ENCODE measurements at places on chromosomes 12 and 14.
A peak's percentile ranks its signal among the peaks of the same experiment; 100 is the strongest.

DNA sequence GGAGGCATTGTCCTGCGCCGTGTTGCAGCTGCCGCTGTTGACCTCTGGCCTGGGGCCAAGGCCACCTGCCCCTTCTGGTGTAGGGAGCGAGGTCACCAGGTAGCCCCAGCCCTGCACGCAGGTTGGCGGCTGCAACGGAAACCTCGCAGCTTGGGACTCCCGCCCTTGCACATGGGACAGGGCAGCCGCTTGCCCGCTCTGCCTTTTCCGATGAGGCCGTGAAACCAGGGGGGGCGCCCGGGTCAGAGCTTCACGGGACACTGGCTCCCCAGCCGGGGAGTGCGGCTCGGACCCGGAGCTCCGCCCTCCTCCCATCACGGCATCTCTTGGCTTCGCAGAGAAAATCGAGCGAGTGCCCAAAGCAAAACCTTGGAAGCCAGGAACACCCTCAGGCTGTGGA, 25.4 kb downstream of the DNAH10 start:
- DNase-seq, result no peak

- peak; percentile 58 for DNase-seq
These were observed 9.8 kb downstream of the CTDSP2 start for GRCh38 chr12:57836442-57837375.

GRCh38 chr12:107441665-107442300, 243.8 kb upstream of the PWP1 start:
- no peak for DNase-seq

DNA sequence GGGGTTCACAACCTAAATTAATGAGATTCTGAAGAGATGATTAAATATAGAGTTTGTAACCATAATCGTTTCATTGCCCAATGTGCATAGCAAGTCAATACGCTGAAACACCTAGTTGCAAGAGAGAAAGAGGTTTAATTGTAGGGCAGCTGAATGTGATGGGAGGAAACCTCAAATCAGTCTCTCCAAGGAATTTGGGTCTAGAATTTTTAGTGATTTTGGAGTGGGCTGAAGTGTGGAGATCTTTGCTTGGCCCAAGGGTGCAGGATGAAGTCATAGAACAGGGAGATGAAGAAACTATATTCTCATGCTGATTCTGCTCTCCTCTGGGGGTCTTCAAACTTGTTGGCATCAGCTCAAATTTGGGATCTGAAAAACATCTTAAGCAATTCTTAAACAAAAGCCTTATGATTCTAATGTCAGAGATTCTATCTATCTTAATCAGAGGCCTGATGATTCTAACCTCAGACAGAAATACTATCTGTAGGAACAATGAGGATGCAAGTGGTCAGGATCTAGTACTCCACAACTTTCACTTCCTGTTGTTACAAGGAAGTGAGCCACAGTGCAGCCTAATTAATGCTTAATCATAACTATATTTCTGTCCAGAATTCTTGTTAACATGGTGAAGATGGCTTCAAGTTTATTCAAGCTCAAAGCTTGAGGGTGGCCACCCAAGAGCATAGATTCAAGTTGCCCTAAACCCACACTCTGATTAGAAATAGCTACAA, 80.2 kb upstream of the FUT8 start:
- DNase-seq, result no peak

DNA sequence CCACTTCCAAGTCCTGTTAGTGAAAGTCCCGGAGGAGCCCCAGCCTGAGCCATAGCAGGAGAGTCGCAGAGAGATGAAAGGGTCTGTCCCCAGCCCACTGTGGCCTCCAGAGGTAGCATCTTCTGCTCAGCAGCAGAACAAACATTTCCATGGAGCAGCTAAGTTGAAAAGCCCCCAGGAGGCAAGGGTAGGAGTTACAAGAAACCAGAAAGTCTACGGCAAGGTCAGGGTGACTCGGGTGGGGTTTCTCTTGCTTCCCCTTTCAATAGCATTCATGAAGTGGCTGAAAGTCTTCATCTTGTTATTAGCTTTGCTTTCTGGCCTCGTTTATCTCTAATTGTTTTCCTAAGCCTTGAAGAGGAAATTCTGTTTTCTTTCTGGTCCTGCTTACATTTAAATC, 151.2 kb upstream of the DIO3 start:
- DNase-seq, result no peak

- no peak for DNase-seq
These were observed 102.0 kb downstream of the EGLN3 start for GRCh38 chr14:33848706-33849454.
